ENCODE measurements at places on chromosomes 3 and 15.

- DNase-seq = no peak
These were observed 10.1 kb downstream of the CLDND1 start for GRCh38 chr3:98512576-98512975.

- DNase-seq = no peak
These were observed 100.7 kb downstream of the GADL1 start for GRCh38 chr3:30793740-30794139.

- peak; percentile 20 for DNase-seq
These were observed 289.2 kb downstream of the ROBO2 start for GRCh38 chr3:77329116-77329515.

- peak; percentile 46 for DNase-seq
These were observed 26.1 kb downstream of the CAPN3 start for GRCh38 chr15:42385206-42385979.
